ENCODE measurements at places on chromosomes 13 and 19. TPM values are rescaled to one million over a fixed set of nuclear protein-coding genes. Genes with fewer than 3 reads are reported as not detected.
A peak's percentile ranks its signal among the peaks of the same experiment; 100 is the strongest.

GRCh38 chr19:38718747-38719543, 25.3 kb downstream of the CAPN12 start:
- DNase-seq, result no peak

DNA sequence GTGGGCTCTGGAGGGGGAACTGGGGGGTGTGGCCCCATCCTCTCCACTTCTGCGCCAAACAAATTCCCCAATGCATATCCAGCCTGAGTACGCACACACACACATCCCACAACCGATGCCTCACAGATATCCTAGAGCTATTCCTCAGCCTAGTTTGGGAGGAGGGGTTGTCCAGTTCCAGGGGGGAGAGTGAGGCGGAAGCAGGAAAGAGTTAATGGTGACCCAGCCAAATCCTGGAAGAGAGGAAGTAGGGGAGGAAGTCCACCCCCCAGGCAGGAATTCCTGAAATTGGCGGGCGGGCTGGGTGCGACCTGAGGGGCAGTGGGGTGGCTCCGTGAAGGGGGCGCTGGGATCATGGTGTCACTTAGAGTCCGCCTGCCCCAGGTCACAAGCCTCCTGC, 897 bp downstream of the GPR4 start:
- no peak for DNase-seq

DNA sequence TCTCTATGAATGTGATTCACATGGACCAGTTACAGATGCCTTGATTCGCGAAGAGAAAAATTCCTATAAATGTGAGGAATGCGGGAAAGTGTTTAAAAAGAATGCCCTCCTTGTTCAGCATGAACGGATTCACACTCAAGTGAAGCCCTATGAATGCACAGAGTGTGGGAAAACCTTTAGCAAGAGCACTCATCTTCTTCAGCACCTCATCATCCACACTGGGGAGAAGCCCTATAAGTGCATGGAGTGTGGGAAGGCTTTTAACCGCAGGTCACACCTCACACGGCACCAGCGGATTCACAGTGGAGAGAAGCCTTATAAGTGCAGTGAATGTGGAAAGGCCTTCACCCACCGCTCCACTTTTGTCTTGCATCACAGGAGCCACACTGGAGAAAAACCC, 7.7 kb downstream of the ZNF543 start:
- DNase-seq, result no peak

DNA sequence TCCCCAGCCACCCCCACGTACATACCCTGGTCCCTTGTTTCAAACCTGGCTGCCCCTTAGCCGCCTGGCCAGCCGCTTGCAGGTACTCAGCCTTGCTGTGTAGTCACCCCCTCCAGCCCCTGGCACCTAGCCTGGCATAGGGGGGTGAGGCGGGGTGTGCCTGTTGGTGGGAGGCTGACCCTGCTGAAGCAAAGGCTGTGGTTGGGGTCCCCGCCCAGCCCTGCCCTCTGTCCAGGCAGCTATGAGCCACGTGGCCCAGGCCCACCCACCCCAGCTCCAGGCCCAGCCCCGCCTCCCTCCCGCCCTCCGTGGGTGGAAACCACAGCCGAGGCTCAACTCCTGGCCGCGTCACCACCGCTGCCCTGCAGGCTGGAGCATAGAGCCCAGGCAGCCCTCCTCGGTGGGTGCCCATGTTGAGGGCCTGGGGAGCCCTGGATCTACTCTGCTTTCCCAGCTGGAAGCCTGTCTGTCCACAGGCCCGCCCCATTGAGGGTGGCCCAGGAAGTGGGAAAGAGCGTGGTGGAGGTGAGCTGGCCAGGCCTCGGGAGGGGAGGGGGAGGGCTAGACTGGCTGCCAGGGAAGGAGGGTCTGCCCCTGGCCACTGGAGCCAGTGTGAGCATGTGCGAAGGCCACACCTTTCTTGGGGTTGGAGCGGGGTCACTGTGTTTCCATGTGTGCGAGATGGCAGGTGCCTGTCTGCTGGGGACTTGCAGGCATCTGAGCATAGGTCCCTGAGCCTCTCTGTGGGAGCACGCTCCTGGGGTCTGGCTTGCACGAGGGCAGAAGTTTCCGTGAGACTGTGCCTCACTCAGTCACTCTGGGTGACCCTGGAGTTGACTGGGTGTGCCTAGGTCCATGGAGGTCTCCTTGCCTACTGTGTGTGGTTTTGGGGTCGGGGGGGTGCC, 31.0 kb downstream of the PAK4 start:
- DNase-seq, result no peak

DNA sequence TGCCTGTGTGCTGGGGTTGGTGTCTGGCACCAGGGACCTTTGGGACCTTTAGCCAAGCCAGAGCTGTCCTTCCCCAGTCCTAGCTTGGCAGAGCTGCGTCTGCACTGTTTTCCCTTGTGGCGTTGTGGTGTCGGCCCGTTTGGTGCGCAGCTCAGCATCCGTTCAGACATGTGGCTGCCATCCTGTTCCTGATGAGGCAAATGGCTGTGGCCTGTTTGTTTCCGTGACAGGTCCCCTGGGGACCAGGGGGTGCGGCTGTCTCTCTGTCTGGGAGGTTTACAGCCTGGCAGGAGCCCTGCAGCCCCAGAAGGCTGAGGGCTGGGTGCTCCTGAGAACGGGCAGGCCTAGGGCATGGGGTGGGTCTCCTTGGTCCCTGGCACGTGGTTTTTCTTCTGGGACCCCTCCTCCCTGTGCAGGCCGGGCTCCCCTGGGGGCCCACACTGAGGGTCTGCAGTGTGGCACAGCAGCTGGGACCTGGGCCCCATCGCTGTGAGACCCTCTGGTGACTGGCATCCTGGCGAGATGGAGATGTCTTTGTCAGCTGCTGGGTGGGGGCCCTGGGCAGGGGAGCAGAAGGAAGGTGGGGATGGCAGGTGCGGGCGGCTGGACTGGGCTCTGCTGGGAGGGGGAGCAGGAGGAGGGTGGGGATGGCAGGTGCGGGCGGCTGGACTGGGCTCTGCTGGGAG, 4.0 kb downstream of the SPPL2B start:
- no peak for DNase-seq

GRCh38 chr13:94722609-94723345, 10.4 kb upstream of the SOX21 start:
- DNase-seq, result no peak

- no peak for DNase-seq
Observed at GRCh38 chr13:110790371-110790770, 76.9 kb downstream of the ING1 start.

GRCh38 chr19:45769821-45770191, 754 bp upstream of the SIX5 start:
- no peak for DNase-seq

- no peak for DNase-seq
Observed at GRCh38 chr13:110634558-110634957, 19.2 kb downstream of the NAXD start.

- no peak for DNase-seq
Observed at GRCh38 chr13:71515744-71516038, 351.3 kb downstream of the DACH1 start.

DNA sequence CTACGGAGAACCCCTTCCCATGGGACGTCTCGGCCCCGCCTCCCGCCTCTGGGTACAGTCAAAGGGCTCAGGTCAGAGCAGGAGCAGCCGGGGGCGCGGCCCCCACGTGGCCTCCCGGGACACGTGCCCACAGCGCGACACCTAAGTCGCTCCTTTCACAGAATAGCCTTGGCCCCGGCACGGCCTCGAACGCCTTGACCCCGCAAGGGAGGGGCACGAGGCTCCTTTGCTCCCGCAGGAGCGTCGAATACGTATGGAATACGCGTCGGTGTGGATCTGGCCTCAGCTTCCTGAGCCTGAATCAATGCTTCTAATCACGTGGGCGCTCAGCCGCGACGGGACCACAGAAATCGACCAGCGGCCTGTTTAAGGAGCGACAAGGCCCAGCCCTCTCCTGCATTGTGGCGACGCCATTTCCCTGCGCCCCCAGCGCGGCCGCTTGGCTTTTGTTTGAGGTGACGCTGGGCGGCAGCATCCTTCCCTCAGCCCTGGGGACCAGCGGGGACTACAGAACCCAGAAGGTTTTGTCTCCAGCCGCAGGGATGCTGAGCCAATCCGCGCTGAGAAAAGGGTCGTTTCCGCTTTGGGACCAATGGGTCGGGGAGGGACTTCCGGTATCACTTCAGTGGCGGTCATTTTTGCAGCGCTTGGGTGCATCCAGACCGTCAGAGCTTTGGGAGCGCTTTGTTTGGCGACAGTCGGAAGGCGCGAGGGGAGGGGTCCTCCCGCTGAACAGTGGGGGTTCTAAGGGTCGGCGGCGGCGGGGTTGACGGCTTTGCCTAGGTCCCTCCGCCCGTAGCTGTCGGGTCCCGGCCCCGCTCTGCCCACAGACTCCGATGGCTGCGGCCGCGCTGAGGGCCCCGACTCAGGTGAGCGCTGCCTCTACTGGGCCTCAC, at the start of gene ZIK1:
Gene ZIK1, plus strand, starts transcription at position 625 of the 896 bp plus-strand sequence. Its CDS starts 212 bp downstream, at position 837.
- DNase-seq, result peak; percentile 71

- DNase-seq, result no peak
Observed at GRCh38 chr13:50188696-50189095, 173.5 kb downstream of the KCNRG start.

DNA sequence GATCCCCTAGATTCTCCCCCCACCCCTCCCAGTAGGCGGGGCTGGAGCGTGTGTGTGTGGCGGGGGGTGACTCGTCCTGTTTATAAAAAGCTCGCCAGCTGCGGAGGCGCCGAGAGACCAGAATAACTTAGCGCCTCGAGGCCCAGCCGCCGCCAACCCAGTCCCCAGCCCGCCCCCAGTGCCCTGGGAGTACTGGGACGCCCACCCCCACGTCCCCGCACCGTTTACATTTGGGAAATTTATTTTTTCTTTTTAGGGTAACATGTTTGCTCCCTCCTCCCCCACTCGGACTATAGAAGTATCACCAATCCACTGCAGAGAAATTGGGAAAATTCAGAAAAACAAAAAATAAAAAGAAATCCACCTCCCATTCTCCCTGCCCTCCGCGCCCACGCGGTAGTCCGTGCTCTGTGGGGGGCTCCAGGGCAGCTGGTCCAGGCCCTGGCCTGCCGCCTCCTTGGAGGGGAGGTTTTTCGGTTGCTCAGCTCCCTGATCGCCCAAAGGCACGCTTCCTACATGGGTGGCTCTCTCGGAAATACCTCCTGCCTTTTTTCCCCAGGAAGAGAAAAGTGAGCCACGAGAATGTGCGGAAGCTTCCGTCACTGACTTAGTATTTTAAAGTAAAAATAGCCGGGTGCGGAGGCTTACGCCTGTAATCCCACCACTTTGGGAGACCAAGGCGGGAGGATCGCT, 1.5 kb upstream of the RAB3A start:
- peak; percentile 58 for DNase-seq

DNA sequence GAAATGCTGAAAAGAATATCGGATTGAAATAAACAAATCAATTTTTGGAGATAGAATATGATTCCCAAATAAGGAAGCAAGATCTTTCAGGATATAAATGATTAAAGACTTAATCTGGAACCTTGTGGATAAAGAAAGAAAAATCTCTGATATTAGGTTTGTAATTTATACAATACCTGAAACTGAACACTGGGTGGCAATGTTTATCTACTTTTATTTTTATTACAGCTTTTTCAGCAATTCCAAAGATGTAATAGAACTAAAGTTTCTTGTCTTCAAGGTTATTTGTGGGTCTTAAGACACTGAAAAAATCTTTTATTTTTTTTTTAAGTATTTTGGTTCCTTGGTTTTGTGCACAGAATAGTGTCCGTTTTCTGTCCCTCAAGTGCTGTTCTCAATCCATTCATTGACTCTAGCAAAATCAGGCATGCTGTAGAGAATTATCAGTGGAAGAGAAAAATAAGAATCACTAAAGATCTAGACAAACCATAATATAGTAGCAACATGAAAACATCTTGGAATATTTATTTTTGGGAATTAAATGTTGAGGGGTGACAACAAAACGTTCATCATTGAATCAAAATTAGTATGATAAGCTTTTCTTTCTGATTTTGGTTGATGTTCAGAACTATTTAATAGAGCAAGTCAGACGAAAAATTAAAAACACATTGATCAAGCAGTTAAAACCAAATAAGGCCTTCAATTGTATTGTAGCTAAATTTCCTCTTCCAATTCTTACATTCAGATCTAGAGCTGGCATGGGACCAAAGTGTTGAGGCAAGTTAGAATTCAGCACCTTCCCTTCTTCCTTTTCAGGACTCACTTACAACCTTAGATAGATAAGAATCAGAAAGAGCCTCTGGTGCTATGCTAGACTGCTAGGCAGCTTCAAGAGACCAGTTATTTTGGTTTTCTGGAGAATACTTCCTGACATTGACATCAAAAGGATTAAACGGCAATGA, 704.4 kb upstream of the PCDH20 start:
- DNase-seq, result no peak

- no peak for DNase-seq
Observed at GRCh38 chr19:30631033-30631370, 258.8 kb downstream of the ZNF536 start.

DNA sequence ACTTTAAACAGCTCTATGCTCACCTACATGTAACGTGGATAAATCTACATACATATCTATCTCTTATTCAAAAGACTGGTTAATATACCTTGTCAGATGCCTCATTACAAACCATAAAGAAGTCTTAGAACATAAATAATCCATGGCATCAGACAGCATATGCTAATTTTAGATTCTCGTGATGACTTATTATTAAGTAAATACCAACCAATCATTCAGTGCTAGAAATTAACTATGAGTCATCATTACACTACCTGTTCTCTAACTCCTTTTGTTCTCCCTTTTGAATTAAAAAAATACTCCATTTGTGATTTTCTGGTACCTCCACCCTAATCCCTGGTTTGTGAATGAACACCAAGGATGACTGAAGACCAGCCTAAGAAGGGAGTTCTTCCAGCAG, 754.3 kb upstream of the ARGLU1 start:
- DNase-seq, result no peak

DNA sequence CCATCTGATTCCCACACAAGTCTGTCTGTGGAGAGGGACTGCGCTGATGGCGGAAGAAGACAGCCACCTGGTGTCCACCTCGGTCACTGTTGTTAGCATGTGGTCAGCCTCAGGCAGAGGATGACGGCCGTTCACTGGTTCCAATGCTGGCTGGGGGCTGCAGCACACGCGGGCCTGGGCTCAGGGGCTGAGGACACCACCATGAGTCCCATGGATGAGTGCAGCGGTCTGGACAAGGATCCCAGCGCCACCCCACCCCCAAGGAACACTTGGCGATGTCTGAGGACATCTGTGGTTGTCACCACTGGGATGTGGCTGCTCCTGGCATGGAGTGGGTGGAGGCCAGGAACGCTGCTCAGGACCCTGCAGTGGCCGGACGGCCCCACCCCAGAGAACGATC, 10.9 kb downstream of the DPP9 start:
- no peak for DNase-seq

GRCh38 chr13:111917901-111918300, 149.0 kb upstream of the SOX1 start:
- no peak for DNase-seq

GRCh38 chr13:38341149-38341692, 8.4 kb upstream of the UFM1 start:
- DNase-seq, result no peak

GRCh38 chr19:40609561-40610395, 8.6 kb downstream of the LTBP4 start:
- no peak for DNase-seq

CCDC169 gene
- 1.3 TPM for polyA plus RNA-seq

CCDC159 gene
- polyA plus RNA-seq, result 12.1 TPM

RB1 gene
- 20.3 TPM for polyA plus RNA-seq

ZC3H4 gene
- polyA plus RNA-seq, result 7.3 TPM

CEACAM7 gene
- not detected for polyA plus RNA-seq

ZNF439 gene
- 5.3 TPM for polyA plus RNA-seq

CD177 gene
- 0.19 TPM for polyA plus RNA-seq

KLK10 gene
- not detected for polyA plus RNA-seq

ZNF525 gene
- 1.6 TPM for polyA plus RNA-seq

UTP14C gene
- polyA plus RNA-seq, result 13.2 TPM

MEF2B gene
- polyA plus RNA-seq, result 0.74 TPM

FBXO27 gene
- polyA plus RNA-seq, result 2.4 TPM

CEACAM5 gene
- not detected for polyA plus RNA-seq

ZNF431 gene
- polyA plus RNA-seq, result 5.8 TPM

IGFL4 gene
- not detected for polyA plus RNA-seq

SHISA7 gene
- polyA plus RNA-seq, result not detected

CRB3 gene
- polyA plus RNA-seq, result not detected

EPS8L1 gene
- 1.5 TPM for polyA plus RNA-seq

Measured in AG04450 (cell line).